ENCODE measurements at places on chromosomes 1 and 21.

DNA sequence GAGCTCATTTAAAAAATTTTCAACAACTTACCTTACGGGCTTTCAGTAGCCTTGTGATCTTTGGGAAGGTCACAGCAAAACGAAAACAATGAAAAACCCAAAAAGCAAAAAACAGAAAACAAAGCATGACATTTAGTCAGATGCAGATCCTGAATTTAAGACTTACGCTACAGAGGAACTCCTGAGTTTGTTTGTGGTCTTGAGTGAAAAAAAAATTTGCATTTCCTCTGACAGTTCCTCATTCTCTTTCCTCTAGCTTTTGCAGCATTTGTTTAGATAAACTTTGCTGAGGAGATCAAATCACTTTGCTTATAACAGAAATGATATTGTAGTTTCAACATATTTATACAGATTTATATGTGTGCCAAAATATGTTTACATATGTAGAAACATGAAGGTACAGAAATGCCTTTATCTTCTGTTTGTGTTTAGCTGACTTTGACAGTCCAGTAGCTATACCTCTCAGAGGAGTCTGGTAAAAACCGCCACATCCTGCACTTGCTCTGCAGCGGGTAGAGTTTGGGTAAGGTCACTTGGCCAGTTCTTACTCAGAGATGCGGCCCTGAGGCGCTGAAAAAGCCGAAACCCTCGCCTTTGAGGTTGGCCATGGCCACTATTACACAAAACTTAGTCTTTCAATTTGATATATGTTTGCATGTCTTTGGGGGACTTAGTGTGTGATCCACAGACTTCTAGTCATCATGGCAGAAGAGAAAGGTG, 142.5 kb downstream of the TNR start:
- no peak for DNase-seq

DNA sequence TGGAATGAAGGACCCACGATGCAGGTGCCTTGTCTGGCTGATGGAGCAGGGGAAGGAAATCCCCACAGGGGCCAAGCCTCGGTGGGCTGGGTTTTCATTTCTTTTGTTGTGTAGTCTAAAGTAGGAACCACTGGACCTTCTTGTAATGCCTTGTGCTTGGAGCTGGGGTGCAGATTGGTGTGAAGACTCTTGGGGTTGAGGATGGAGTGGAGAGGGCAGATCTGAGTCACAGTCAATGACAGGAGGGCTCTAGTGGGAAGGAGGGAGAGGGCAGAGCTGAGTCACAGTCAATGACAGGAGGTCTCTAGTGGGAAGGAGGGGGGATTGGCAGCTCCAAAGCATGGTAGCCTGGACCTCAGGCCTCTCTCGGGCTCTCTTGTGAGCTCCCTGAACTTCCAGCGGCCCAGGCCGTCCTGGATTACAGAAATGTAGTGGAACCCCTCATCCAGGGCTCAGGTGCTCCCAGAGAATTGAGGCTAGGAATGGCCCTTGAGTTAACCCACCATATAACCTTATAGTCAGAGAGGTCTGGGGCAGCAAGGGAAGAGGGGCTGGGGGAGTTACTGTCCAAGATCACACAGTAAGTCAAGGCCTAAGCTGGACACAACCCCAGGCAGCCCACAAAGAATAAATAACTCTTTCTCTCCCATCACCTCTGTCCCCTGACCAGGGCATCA, 313.8 kb downstream of the MATN1 start:
- DNase-seq, result no peak

DNA sequence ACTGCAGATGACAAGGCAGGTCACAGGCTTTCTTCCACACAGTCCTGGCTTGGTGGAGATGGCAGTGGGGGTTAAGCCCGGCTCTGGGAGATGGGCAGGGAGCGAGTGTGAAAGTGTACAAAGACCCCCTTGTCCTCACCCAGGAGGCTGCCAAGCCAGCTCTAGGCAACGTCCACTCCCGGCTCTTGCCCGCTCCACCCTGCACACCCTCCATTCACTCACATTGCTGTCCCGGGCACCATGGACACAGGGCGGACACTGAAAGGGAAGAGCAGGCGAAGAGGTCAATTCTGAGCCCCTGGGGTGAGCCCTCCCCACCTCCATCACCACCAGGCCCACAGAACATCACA, 8.9 kb downstream of the COL16A1 start:
- no peak for DNase-seq

DNA sequence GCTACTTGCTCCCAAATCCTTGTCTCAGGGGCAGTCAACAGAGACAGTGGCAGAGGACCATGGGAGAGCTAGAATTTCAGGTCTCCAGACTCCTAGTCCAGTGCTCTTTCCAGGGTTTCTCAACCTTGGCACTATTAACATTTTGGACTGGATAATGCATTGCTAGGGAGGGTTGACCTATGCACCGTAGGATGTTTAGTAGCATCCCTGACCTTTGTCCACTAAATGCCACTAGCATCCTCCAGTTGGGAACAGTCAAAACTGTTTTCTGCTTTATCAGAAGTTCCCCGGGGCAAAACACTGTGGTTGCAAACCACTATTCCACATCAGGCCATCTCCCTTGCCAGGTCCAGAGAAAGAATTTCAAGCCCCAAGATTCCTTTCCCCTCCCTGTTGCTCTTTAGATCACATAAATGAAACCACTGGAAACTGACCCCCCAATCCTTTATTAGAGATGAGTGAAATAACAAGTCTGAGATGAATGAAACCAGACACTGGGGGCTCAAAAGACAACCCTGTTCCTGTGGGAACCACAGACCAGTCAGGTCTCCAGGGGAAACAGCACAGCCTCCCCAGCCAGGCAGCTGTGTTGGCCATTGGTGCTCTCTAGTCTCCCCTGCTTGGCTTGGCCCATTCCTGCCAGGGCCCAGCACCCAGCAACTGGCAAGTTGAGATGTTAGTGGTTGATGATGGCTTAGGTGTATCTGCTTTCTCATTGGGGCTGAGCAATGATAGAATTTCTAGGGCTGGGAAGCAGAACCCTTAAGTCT, 3.8 kb upstream of the TCEA3 start:
- no peak for DNase-seq

DNA sequence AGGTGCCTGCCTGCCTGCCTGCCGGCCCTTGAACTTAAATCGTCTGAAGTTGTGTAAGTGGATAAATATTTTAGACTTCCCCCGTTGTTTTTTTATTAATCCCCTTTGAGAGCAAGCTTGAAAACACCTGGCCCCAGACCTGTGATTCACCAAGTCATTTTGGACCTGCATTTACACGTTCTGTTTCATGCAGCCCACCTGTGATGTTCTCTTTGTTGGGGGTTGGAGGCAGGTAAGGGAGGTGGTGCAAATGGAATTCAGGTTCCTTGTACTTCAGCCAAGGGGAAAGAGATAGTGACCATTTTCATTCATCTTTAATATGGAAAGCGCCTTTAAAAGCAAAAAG, 1.2 kb downstream of the SLC37A1 start:
- DNase-seq, result no peak

DNA sequence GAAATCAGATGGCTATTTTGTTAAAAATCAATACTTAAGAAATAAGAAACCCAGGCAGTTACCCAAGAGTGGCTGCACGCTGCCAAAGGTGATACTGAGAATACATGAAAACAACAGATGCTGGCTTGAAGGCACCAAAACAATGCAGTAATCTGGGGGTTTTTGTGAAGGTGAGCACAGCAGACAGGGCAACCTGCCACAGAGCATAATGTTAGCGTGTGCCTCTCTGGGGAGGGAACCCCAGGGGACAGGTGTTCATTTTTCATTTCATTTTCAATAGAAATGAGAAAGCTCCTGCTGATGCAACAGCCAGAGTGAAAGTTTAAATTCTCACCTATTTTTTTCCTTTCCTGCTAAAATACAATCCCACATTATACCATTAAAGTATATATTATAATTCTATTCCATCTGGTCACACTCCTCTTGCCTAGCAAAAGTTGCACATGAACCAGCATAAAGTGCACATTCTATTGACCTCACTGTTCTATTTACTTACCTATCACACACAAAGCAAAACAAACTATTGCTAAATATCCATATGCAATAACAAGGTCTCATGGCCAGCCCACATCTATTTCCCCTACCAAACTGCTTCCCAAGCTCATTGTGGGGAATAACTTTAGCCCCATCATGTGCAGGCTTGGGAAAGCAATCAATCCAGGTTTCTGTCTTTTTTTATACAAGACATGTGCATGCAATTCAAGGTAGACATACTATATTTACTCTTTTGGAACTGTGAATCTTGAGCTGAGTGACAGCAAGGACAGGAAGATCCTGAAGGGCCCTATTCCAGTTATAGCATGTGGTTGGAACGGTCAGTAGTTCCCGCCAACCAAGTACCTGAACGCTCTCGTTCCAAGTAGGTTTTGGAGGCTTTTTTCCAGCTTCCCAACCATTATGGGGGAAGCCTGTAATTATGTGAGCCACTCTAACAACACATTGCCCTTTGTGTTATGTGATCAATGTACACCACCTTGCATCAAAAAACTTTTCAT, 173.6 kb downstream of the RERE start:
- DNase-seq, result no peak

DNA sequence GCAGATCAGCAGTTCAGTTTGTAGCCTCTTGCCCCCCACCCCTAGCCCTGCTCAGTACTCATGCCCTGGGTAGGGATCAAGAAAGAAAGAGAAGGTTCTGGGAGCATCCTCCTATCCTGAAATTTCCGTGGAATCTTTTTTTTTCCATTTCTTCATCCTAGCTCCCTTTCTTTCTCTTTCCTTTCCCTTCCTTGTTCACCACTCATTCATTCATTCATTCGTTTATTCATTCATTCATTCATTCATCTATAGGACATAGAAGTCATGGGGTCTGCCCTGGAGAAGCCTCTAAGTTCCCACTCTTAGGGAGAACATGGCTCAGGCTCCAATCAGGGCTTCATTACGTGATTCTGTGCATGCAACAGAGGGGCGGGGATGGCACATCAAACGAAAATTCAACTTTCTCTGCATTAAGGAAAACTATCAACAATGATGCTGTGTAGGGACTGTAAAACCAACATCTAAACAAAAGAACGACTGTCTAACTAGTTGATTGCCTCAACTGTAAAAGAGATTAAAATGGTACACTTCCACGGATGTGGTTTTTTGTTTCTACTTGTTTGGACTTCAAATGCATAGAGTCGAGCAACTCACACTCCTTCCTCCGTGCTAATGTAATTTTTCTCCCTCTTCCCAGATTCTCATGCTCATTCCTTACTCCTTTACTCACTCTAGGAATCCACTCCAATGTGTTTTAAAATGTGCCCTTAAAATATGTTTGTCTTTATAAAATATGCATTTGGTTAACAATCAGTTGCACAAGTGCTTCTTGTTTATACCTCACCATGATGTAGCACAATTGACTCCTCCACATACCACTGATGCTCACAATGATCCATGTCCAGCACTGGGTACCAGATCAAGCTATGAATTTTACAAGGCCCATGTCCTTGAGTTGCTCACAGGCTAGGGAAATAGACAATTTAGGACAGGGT, 101.2 kb upstream of the SLC2A1 start:
- DNase-seq, result no peak

- DNase-seq, result no peak
Observed at GRCh38 chr1:220511785-220512184, 16.2 kb upstream of the MARK1 start.

DNA sequence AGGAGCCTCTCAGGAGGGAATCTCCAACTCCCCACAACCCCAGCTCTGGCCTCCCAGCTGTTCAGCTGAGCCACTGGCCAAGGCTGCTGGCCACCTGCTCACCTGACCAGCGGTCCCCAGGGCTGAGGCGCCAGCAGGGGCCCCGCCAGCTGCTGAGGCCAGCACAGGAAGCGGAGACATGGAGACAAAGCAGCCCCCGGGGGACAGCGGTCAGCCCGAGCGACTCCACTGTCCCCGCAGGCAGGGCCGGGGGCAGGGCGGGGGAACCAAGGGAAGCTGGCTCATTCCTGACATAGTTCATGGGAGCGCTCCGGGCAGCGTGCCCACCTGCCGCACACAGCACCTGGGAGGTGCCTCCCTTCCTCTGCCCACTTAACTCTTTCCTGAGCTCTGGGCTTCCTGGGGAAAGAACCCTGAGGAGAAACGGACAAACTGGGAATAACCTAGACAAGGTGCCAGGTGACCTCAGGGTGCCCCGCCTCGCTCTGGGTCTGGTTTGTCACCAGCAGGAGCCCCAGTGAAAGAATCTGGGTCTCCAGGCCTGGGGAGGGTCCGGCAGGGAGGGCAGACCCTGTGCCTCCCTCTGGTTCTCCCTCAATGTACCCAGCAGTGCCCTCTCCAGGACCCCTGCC, 10.7 kb downstream of the EPHA2 start:
- no peak for DNase-seq

- DNase-seq, result no peak
Observed at GRCh38 chr1:179803104-179803503, 60.0 kb downstream of the FAM163A start.

Data from Kasumi-1 (cell line).